ENCODE measurements at places on chromosomes 5 and 9.

- DNase-seq = no peak
Measured at GRCh38 chr5:94196953-94197352, 421.5 kb downstream of the KIAA0825 start.

DNA sequence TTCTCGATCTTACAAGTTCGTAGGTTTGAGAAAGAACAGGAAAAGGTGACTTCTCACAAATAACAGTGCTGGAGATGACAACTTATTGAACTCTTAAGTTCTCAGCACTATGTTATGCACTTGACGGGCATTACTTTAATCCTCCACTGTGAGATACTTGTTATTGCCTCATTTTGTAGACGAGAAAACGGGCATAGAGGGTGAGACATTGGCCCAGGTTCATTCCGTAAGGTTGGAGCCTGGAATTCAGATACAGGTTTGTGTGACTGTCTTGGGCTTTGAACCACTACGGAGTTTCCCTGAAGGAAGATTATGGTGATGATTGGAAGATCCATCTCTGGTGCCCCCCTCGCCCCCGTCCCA is 657 bp downstream of the MAT2B start:
- no peak for DNase-seq

DNA sequence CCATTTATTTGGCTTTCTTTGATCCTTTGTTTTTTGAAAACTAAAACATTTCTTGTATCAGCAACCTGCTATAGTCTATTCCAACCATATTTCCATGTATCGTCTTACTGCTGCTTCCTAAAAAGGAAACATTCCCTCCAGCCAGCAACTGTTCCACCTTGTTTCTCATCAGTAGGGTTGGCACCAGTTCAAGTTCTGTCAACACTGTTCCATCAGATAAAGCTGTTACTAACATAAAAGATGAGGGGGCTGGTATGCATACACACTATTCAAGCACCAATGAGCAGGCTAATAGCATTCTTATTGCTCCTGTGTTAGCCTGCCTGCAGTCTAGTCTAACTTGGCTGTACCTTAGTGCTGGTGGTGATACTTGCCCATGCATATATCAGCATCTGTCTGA is 178.3 kb downstream of the CWC27 start:
- no peak for DNase-seq

DNA sequence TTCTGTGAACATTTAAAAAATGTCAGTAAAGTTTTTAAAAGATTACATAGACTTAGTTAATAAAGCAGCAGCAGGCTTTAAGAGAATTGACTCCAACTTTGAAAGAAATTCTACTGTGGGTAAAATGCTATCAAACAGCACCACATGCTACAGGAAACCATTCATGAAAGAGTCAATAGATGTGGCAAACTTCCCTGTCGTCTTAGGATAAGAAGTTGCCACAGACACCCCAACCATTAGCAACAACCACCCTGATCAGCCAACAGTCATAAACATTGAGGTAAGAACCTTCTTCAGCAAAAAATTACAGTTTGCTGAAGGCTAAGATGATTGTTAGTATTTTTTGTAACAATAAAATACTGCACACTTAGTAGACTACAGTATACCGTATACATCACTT is 278.2 kb downstream of the CSNK1G3 start:
- DNase-seq = no peak

DNA sequence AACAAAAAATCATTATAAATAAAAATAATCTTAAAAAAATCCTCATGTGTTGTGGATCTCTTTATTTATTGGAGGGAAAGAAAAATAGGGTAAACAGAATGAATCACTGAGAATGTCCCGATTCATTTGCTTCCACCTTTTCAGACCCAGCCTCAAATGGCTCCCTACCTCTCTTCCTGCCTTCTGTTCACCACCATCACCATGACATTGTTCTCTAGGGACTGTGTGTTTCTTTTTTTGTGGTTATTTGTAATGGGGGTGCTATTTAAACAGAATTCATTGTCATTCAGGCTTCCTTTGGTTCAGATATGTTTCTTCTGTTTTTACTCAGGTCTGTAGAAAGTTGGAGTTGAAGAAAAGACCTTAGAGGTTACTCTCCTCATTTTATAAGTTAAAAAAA is 198.2 kb downstream of the KIF4B start:
- no peak for DNase-seq

DNA sequence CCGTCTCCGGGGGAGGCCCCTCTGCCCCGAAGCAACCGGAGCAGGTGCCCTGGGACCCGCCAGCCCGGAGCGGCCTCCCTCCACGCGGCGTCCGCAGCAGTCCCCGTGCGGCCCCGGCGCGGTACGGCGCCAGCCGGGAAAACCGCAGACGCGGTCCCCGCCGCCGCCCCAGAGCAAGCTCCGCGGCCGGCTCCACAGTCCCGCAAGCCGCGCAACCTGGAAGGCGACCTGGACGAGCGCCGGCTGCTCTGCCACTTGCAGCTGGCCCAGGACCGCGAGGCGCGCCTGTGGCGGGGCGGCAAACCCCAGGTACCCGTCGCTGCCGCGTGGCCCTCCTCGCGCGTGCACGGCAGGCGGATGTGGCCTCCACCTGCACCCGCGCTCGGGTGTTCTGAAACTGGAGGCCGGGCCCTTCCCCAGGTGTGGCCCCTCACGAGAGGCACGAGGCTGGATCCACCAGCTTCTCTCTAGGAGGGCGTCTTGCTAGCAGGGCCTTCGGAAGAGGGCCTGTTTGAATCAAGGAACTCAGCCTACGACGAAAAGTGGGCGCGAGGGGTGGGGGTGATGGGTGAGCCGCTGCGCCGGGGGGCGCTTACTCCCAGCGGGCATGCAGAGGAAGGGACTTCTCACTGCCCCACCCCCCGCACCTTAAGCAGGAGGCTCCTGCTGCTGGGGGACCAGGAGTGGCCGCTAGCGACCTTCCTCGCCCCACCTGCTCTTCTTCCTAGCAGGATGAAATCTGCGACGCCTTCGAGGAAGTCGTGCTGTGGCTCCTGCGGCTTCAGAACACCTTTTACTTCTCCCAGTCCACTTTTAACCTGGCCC is 602 bp downstream of the CCNI2 start:
- no peak for DNase-seq

DNA sequence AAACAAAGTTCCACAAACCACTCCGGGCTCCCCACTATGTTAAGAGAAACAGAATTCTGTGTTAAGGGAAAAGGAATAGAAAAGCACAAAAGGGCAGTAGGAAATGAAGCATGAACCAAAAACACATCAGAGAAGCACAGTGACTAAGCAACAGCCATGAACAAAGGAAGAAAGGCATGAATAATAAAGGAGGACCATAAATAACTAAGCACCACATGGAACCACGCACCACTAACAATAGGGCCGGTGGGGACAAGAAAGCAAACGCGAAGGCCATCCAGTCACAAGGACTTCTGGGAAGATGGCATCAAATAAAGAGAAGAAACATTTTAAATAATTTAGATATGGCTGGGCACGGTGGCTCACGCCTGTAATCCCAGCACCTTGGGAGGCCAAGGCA is 18.0 kb downstream of the PRUNE2 start:
- DNase-seq = no peak

DNA sequence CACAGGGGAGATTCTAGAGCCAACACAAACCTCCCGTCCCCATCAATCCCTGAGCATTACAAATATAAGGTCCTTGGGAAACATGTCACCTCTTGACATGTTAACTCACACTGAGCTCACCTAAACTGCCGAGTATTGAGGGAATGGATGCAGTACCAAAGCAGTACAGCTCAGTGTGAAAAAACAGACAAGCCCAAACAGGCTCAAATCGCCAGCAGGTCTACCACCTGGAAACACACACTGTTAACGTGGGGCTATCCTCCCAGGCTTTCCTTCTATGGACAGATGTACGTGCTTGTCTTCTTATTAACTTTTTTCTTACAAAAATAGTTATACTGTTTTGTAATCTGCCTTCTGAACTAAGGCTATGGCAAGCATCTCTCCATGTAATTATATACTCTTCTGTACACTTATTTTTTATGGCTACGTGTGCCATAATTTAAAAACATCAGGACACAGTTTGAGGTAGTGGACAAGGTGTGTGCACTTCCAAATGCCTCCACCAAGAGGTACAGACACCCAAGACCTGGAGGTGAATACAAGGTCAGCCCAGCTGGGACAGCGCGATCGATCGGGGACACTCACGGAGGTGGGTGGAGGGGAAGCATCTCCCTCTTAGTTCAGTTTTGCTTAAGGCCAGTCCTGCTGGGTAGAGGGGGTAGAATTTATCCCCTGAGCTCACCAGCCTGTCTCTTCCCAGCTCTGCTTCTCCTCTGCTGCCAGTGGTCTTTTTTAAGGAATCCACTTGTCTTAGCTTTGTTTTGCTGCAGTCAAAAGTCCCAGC is 76.5 kb downstream of the DAP start:
- no peak for DNase-seq

GRCh38 chr9:131421691-131422090 is 27.8 kb downstream of the PRRC2B start:
- DNase-seq = no peak

GRCh38 chr5:6578676-6579343 is 54.0 kb downstream of the NSUN2 start:
- DNase-seq = no peak

- DNase-seq = no peak
Measured at GRCh38 chr5:158159621-158160020, 300.7 kb upstream of the CLINT1 start.
